Right lobe of liver (tissue), 6 donors: ENCODE measurements at places on chromosomes 3 and 15.

- no peak for DNase-seq
Measured at GRCh38 chr3:120025520-120025919, 68.7 kb downstream of the GSK3B start.

DNA sequence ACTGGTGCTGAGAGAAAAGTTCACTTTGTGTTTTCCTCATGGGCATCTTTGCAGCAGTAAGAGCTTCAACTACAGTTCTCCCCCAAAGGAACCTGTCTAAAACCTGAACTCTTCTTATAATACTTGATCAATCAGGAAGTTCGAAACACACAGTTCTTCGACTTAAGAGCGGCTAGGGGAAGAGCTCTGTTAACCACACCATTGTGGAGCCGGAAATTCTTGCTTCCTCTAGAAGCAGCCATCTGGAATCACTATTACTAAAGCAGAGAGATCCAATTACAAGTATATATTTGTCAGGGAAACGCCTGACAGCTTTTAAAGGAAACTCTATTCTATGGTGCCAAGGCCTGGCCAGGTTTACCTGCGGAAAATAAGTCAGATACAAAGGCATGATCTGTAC lies 337.3 kb upstream of the CBLB start:
- no peak for DNase-seq

DNA sequence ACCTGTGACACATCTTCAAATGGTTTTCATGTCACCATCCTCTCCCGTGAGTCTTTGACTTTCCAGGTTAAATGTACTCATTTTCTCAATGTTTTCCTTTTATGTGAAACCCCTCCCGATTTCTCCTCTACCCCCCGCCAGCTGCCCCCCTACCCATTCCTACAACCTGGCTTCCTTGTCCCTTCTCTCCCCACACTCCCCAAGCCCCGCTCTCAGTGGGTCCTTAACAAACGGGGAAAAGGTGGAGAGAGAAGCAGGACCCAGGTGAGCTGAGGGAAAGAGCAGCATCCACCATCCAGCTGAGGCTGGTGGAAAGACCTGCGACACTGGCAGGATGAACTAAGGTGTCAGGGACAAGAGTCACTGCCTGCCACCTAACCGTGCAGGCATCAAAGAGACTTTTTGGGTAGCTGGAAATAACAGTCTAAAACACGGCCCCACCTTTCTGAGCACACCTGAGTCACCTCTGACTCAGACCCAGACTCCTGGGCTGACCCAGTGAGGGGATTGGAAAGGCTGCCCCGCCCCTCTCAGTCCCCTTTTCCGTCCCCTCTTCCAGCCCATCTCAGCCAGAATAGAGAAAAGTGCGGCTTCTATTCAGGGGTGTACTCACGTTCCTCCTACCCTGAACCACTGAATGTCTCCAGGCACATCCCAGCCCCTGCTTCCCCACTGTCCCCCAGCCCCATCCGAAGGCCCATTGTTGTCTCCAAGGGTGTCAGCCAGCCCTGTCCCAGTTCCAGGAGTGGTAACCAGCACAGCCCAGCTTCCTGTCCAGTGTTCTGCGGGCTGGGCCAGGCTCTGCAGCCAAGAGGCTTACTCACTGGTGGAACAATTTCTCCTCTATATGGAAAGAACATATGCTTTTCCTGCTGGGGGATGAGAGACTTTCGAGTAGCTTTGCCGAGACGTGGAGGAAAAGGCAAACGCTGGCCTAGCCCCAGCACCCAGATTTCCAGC lies 20.4 kb downstream of the ISG20 start:
- no peak for DNase-seq

DNA sequence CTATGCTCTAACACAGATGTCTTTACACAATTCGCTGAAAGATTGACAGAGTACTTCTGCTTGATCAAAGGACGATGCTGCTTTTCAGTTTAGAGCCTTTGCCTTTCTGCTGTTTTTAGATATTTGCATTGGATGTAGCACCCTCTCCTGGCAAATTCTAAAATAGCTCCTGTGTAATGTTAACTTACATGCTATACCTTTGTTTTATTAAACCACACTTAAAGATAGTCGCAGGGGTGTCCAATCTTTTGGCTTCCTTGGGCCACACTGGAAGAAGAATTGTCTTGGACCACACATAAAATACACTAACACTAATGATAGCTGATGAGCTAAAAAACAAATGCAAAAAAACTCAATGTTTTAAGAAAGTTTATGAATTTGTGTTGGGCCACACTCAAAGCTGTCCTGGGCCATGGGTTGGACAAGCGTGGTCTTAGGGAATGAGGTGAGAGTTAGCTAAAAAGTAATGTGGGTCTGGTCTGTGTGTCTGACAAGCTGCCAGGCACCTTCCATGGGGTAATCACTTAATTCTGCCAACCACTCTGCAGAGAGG lies 62.9 kb downstream of the ATG7 start:
- DNase-seq: no peak

DNA sequence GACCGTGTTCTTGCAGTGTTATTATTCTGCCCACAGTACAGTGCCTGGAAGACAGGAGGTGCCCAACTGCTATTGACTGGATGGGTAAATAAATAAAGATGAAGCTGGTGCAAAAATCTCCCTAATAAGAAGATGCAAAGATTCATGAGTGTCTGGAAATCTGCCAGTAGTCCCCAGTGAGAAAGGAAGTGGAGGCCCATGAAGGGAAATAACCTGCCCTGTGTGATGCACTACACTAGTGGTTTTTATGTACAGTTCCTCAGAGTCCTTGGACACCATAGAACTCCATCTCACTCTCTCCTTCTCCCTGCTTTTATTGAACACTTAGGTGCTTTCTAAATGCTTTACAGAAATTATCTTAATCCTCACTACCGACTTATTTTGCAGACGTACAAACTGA lies 8.3 kb upstream of the SUCLG2 start:
- DNase-seq: no peak
